ACHN (cell line): ENCODE measurements at places on chromosomes 5 and 9.

- DNase-seq, result no peak
These were observed 1.0 kb upstream of the CFAP157 start for GRCh38 chr9:127705577-127706379.

GRCh38 chr9:96556701-96557461 is 62.8 kb downstream of the CDC14B start:
- no peak for DNase-seq

GRCh38 chr5:158810615-158811014 is 289.1 kb downstream of the EBF1 start:
- no peak for DNase-seq

- DNase-seq, result no peak
These were observed 273.4 kb downstream of the CDK5RAP2 start for GRCh38 chr9:120306561-120306960.

- DNase-seq, result no peak
These were observed 22.5 kb downstream of the SEC61B start for GRCh38 chr9:99244344-99245260.

- no peak for DNase-seq
These were observed 3.5 kb upstream of the PHF2 start for GRCh38 chr9:93572636-93573515.

GRCh38 chr5:6188976-6189375 is 189.4 kb downstream of the MED10 start:
- no peak for DNase-seq

DNA sequence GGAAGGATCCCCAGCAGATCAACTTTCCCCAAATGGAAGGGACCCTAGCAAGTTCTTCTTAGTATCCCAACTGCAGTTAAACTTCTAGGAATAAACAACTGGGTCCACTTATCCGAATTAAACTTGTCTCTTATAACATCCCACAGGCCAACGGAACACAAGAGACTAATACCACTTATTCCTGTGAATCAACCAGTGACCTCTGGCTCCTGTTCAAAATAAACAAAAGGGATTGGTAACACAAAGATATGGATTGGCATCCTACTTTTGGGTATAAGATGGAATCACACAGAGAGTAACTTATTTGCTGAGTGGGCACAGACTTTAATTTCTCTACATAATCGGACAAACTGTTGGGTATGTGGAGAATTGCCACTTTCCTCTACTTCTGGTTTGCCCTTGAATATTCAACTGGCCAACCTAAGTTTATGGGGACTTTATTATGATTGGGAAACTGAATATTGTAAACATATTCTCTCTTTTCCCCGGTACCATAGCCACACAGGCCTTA is 12.4 kb upstream of the PAIP1 start:
- no peak for DNase-seq

DNA sequence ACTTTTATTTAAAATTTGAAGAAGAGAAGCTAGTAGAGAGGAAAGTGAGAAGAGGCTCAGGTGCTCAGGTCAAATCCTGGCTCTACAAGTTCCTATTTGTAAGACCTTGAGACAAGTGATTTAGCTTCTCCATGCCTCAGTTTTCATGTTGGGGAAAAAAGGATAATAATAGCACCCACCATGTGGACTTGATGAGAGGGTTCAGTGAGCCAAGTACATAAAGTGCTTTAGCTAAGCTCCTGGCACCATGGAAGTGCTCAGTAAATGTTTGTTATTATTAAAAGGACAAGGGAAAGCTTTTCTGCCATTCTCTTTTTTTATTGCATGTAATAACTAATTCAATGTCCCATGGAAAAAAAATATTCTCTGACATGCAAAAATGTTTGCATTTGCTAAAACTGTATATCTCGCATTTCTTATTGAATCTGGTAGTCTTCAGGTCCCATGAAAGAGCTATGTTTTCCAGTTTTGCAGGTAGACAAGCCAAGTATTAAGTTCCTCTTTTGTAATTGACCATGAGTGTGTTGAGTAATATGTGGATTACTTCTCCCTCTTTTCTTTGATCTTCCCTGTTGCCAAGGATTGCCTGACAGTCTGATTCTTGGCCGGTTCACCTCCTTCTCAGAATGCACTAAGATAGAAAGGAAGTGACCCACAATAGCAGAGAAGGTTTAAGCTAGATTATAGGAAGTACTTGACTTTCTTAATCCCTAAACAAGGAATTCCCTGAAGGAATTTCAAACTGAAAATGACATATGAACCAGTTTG is 45.6 kb upstream of the TRIM32 start:
- DNase-seq, result no peak

- DNase-seq, result no peak
These were observed 65.7 kb upstream of the TNFAIP8 start for GRCh38 chr5:119290161-119290569.

GRCh38 chr9:132996526-132996925 is 18.0 kb downstream of the GFI1B start:
- no peak for DNase-seq

DNA sequence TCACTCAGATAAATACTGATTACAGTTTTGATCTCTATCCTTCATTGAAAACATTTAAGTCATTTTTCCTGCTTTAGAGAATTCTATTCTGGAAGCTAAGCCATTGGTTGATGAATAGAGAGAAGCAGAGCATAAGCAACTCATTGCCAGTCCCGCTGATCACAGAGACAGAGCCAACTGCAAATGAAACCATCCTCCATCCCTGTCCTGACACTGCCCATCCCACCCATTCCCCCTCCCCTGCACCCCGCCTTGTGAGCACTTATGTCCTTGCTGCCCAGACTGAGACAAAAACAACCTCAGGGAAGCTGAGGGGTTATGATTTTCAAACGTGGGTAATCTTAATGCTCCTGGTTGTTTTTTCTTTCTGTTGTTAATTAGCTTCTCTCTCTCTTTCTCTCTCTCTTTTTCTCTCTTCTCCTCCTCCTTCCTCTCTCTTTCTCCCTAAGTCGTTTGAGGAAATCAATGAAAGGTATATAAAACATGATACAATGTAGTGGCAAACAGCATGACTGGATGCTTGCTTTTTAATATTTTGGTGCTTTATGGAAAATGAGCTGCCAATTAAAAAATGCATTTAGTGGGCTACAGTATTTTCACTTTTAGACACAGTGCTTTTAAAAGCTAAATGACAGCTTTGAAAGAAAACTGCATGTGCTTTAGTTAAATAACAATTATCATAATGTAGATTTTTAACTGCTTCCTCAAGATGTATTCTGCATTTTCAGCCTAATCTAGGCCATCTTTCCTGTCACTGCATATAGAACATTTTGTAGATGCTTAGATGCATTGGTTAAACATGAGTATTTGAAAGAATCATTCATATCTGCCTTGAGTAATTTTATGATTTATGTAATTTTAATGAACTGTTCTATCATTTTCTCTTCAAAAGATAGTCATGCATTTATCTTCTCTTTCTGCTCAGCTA is 57.3 kb downstream of the CMYA5 start:
- no peak for DNase-seq

DNA sequence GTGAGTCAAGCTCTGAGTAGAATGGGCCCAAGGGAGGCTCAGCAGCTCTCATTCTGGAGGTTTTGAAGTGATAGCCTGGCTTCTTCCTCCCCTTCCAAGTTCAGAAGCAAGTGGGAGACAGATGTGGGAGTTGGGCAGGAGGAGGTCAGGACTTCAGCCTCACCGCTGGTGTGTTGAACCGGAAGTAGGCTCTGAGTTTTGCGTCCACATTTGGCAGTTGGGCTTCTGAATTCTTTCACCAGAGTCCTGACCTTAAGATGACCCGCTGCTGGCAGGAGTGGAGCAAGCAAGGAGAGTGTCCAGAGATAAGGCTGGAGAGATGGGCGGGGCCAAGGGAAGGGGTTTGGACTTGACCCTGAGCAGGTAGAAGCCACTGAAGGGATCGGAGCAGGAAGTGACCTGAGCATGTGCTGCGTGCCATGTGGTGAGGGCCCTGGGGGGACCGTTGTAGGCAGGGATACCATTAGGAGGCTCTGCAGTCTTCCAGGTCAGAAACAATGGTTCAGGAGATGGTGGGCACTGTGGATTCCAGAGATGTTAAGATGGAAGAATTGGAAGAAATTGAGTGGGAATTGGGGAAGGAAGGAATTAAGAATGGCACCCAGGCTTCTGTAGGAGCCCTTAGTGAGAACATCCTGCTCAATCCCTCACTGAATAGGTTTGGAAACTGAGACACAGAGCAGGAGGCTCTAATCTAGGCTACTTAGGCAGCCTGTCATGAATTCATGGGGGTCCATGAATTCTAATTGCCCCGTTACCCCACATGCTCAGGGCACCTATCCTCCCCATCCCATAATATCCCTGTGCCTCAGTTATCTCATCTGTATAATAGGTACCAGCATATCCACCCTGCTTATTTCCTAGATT is 25.9 kb downstream of the GALNT12 start:
- no peak for DNase-seq

- DNase-seq, result peak; percentile 69
These were observed 28.4 kb upstream of the LTC4S start for GRCh38 chr5:179765400-179765799.

DNA sequence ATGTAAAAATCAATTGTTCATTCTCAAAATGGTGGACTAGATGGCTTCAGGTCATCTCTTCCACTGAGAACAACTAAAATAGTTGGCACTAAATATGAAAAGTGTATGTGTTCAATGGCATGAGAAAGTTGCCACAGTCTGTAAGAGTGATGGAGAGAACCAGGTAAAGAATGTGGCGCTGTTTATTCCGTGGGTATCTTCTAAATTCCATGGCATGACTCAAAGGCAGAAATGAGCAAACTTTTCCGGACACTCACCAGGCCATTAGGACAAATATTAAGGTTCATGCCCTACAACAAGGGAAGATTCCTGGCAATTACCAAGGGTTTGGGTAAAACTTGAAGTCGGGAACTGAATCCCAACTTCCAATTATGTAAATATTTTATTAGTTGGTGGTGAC is 825.4 kb upstream of the CDH6 start:
- DNase-seq, result no peak

GRCh38 chr5:164336276-164336675 is 830.9 kb downstream of the MAT2B start:
- no peak for DNase-seq

DNA sequence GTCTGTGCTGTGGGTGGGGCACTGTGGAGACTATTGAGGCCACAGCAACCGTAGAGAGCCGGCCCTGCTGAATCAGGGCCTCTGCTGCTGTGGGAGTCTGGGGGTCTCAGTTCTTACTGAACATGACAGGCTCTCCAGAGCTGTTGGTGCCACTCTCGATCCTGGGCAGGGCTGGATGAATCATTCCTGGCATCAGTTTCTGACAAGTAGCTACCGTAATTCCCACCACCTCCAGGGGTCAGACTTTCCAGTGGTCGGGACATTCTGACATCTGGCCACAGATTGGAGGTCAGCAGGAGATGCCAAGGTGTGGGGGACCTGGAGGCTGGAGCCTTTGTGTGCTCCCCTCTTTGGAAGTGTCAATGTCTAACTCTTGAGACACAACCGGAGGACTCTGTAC is 188.4 kb downstream of the IRX2 start:
- no peak for DNase-seq

DNA sequence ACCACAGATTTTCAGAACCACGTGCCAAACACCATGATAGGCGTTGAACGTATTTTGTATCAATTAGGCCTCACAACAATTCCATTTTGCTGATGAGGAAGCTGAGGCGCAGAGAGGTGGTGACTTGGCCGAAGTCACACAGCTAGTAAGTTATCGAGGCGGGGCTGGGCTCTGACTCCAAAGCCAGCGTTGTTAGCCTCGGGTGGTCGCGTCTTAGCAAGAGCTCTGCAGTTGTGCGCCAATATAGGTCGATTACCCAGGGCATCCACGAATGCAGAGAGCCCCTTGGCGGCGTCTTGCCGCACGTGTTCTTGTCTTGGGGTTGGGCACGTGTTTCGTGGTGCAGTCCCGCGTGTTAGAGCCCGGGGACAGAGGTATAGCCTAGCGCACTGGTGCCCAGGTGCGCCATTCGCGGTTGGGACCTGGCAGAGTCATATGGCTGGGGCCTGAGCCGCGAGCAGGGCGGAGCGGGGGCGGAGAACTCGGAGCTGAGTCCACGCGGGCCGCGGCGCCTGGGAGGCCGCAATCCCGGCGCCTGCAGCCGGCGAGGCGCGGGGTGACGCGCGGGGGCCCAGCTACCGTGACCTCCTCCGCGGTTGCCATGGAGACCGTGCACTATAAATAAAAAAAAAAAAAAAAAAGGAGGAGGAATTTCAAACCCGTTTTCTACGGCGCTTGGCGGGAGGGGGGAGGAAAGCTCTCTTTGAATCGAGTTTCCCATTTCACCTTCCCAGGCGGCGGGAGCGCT is 62.3 kb downstream of the CXXC5 start:
- peak; percentile 64 for DNase-seq

- peak; percentile 78 for DNase-seq
These were observed 137.9 kb upstream of the TRIM32 start for GRCh38 chr9:116549061-116549664.

DNA sequence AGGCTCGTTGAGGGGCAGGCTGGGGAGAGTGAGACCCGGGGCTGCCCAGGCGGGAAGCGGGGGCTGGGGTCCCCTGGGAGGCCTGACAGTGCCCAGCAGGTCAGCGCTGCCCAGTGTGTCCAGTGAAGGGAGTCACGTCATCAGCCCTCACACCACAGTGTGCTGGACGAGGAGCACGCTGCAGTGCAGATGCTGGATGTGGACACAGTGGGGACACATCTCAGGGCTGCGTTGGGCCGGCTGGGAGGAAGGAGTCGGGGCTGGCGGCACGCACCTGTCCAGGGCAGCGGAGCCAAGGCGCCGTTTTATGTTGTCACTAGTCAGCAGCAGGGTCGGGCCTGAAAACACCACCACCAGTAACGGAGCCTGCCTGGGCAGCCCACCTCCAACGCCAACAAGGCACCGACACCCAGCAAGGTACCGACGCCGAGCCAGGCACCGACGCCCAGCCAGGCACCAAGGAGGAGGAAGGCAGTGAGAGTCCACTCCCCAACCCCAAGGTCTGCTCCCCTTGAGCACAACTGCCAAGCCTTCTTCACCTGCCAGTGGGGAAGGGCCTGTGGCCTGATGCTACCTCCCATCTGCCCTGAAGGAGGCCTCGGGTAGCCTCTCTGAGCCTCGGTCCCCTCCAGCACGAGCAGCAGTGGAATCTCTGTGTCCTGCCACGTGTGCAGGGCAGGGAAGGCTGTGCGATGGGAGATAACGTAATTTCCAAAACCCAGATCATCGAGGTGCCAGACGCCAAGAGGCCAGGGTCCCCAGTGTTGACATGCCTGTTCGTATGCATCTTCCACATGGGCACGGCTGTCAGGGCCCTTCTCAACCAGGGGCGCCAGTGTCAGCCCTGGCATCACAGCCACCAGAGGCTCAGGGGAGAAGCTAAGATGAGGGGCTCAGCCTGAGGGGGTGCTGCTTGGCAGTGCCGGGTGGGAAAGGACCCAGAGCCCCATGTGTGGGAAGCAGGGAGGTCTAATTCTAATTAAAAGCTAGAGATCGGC is 21.9 kb upstream of the NSMF start:
- no peak for DNase-seq

GRCh38 chr5:16489322-16489791 is 23.8 kb upstream of the ZNF622 start:
- peak; percentile 54 for DNase-seq

- no peak for DNase-seq
These were observed 173.1 kb downstream of the HSD17B3 start for GRCh38 chr9:96128880-96129279.
